ENCODE measurements at places on chromosomes 2 and 18. TPM values are rescaled to one million over a fixed set of nuclear protein-coding genes. Genes with fewer than 3 reads are reported as not detected.

DNA sequence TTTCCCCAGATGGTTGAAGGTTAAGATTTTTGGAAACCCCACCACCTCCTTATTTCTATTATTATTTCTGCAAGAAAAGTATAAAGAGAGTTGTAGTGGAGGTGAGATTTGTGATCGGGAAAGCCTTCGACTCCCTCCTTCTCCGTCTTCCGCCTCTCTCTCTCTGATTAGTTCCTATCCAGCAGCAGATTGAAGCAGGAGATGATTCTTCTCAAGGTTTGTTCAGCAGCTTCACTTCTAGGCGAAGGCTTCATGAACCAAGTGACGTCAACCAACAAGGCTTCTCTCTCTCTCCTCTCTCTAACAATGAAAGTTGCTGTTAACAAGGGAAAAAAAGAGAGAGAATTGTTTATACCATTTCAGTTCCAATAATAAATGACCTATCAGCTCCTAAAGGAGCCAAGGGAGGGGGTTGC is at the start of gene BAZ2B:
BAZ2B (minus strand) TSS at position 263 of the 416 bp plus-strand sequence. CDS start 137,829 bp downstream, outside the sequence.
- peak; percentile 27 for DNase-seq

DNA sequence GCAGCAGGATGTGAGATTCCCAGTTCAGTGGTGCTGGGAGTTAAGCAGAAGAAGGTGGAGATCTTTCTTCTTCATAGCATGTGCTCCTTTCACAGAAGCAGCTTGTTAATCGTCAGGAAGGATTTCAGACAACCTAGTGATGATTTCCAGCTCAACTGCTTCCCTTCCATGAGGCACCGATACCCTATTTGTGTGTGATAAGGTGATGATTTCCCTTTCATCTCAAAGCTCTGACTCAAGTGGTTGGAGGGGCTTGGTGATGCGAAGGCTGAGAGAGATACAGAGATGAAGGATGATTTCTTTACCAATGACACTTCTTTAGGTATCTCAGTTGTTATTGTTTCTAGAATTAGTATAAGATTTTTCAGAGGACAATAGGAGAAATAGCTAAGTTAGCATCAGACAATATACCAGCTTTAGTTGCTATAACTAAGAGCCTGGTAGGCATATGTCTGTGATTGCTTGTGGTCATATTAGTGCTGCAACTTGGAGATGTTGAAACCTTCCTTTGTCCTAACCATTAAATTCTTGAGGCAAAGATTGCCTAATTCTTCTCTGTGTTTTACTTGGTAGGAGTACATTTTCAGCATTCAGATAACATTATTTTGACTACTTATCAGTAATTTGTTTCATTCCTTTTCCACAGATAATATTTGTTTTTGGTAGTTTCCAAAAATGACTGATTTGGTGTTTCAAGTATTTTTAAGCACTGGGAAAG is 111.3 kb downstream of the PLCL1 start:
- DNase-seq: no peak

GRCh38 chr2:46666754-46667153 is 187.4 kb downstream of the TMEM247 start:
- DNase-seq: no peak

- no peak for DNase-seq
These were observed 40.7 kb upstream of the RAB27B start for GRCh38 chr18:54787616-54788015.

DNA sequence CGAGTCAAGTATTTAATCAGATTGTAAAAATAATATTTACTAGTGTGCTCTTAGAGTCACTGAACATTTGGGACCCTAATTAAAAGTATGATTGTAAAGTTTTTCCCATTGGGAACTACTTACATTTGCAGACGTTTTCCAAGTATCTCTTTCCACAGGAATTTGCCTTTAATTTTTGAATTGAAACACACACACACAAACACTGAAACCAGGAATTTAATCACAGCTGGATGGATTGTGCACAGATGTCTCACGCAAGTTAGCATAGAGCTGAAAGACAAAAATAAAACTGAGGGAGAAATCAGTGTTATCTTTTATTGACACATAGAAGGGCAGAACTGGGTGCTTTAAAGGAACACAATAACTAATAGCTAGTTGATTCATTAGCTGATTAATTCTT is 230.7 kb downstream of the RND3 start:
- no peak for DNase-seq

GRCh38 chr2:21759819-21760218 is 636.1 kb downstream of the TDRD15 start:
- DNase-seq: no peak

DNA sequence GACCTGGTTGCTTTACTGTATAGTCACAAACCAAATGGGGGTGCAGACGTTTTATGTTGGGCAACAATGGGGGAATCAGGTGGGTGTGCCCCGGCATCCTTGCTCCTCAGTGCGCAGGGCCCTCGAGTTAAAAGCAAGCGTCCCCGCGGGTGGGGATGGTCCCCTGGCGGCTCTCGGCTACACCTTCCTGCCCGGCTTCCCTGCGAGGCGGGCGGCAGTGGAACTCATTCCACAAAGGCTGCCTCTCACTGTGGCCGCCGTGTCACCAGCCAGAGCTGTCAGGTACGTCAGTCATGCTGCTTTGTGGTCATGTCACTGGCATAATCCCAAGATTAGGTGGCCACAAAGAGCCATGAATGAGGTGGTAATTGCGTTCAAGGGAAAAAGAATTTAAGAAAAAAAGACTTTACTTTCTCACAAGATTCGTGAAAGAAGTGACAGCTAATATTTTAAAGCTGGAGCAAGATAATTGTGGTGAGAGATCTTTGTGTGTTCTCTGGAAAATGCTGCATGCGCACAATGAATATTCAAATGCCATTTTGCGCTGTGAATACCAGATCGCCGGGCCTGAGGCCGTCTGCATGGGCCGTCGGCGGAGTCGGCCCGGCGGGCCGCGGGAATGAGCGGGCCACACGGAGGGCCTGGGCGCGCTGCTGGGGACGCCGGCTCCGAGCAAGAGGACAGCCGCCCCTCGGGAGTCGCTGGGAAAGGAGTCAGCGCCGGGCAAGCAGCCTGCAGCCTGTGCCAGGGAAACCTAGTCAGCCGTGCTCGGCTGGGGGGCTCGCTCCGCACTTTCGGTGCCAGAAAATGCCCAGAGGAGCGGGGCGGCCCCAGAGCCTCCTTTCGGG is 82.3 kb upstream of the LDLRAD4 start:
- peak; percentile 8 for DNase-seq

The TUBB8B gene
- total RNA-seq: not detected

GRCh38 chr2:84942964-84943421 is 28.0 kb upstream of the KCMF1 start:
- no peak for DNase-seq

- DNase-seq: no peak
These were observed 503.6 kb downstream of the ARHGAP15 start for GRCh38 chr2:143632751-143633374.

DNA sequence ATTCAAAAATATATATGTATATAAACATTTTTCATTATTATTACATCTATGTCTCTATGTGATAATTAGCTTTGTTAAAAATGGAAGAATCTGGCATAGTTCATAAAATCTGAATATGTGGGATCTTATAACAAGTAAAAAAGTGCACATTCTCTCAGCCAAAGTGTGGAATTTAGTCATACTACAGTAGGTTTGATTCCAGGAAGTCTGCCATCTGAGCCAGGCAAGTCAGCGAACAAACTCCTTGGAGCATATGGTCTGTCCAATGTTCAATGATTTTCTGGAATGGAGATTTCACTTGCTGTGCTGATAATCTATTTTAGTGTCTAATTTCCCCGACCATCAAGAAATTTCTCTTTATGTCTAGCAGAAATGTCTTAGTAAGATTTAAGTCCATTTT is 1033.2 kb upstream of the NXPH2 start:
- no peak for DNase-seq

The GCG gene
- total RNA-seq: not detected

DNA sequence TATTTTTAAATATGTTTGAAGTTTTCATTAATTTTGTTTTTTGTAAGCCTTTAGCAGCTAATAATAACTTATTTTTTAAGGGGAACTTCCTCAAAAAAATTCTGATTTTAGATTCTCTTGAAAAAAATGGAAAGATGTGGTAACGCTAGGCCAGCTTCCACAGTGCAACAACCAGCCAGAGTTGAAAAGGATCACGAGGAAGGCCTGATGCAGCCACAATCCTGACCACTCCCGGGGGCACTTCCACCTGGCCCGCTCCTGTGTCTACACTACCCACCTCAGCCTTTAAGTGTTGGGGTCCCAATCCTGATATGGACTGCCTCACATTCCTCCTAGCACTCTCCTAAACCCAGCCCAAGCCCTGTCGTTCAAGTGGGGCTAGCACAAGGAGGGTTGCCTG is 101.1 kb downstream of the TMEM17 start:
- no peak for DNase-seq

The IL36RN gene
- not detected for total RNA-seq

DNA sequence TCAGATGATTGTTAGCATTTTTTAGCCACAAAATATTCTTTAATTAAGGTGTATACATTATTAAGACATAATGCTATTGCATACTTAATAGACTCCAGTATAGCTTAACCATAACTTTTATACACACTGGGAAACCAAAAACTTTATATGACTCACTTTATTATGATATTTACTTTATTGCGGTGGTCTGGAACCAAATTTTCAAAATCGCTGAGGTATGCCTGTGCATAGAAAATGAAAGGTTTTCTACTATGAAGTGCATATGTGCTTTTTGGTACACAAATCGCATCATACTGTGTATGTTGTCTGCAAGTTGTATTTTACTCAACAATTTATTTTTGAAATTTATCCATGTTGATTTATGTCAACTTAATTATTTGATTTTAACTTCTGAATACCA is 875.1 kb downstream of the SLC4A3 start:
- no peak for DNase-seq

The FN1 gene
- 0.72 TPM for total RNA-seq

DNA sequence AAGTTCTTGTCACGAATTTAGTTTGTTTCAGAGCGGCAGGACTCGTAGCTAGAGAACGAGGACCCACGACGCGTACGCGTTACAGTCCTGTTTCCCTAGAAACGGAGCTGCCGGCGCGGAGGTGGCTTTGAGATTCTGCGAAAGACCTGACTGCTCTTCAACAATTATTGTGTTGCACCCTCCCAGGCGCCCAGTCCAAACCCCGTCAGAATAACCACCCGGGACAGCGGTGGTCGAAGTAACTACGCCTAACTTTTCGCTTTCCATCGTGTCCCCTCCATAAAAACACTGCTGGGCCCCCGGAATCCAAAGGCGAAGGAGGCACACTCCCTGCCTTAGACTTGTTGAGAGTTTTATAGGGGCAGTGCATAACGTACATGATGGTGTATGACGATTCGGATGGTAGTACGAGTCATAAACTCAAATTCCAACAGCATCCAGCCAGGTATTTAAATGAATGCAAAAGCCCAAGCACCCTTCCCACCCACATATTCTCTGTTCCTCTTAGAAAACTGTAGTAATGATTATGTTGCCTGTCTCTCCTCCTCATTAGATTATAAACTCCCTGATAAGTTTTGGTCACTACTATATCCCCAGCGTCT is 651 bp upstream of the STAM2 start:
- DNase-seq: no peak

The UPP2 gene
- not detected for total RNA-seq
